ENCODE measurements at places on chromosomes 4 and X.

GRCh38 chrX:139766545-139766983 lies 58.6 kb upstream of the MCF2 start:
- DNase-seq = peak; percentile 61

GRCh38 chr4:25839233-25839632 lies 23.6 kb downstream of the SEL1L3 start:
- no peak for DNase-seq

- DNase-seq = no peak
Measured at GRCh38 chr4:79662651-79663050, 254.6 kb upstream of the GK2 start.

GRCh38 chr4:3288571-3289094 lies 4.2 kb upstream of the RGS12 start:
- DNase-seq = no peak

- DNase-seq = no peak
Measured at GRCh38 chr4:85569730-85570299, 94.9 kb downstream of the ARHGAP24 start.

- no peak for DNase-seq
Measured at GRCh38 chr4:162981823-162982222, 184.9 kb downstream of the NAF1 start.

- DNase-seq = no peak
Measured at GRCh38 chr4:151798678-151799416, 38.0 kb upstream of the GATB start.

DNA sequence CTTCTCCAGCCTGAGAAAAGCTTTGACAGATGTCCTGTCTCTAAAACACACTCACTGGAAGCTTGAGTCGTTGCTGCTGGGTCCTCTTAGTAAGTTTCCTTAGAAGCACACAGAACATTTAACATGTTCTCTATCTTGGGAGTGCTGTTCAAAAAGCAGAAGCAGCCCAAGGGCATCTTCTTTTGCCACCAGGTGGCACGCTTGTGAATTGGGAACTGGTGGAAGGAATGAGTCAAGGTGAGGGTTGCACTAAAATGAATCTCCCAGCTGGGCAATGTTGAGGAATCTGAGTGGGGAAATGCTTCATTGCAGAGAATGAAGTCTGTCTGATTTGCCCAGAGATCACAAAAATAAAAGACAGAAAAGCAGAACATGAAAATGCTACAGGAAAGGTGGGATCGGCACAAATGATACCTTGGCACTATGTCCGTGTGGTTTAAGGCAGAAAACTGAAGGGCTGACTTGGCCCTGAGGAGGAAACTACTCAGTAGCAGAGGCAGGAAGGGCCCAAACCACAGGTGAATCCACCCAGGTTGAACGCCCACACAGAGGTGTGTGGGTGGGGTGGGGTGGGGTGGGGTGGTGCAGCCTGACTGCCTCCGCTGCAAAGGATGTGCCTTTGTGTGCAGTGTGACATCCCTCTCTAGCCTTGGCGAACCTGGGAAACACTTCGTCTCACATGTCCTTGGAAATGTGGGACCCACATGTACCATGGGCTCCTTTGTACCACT lies 26.0 kb downstream of the KIT start:
- no peak for DNase-seq

DNA sequence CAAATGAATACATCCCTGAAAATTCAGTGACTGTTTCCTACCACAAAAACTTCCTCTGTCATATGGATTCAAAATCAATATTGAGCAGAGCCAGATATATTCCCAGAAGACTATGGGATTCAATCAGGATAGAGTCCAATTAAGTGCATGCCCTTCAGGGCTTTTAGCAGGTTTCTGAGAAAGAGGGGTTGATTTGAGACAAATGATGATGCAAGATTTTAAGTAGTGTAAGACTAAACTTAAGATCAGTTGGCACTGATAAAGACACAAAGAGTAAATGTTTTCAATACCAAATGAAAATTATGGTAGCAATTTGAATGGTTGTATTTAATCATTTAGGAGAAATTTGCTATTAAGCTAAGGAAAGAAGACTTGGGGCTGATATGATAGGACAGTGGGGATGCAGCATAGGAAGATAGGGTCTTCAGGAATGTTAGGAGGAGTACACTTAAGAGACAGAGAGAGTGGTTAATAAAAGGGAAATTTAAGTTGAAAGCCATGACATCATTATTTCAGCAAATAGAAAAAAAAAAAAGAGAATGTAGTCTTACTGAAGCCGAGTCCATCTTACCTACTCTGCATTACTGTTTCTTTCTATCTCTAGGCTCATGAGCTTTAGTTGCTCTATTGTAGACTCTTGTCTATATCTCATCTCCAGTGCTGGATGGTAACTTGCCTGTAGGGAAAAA lies 32.0 kb upstream of the XK start:
- DNase-seq = no peak

DNA sequence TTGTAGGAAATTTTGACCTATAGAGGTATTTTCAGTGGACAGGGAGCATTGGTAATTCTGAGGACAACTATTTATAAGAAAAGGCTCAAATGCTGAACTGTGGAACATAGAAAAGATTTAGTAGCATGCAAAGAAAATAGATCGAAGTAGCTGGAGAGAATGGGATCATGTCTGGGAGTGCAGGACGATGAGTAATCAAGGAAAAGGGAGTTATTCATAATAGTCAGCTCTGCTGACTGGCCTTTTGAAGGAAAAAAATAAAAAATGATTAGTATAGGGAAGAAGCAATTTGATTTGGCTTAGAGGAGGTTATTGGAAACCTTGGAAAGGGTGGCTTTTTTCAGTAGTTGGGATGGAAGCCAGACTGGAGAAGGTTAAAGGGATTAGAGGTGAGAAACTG lies 22.9 kb upstream of the ANK2 start:
- DNase-seq = no peak

- no peak for DNase-seq
Measured at GRCh38 chr4:117987464-117987863, 46.8 kb upstream of the NDST3 start.

GRCh38 chr4:148883435-148883834 lies 441.2 kb upstream of the NR3C2 start:
- DNase-seq = no peak

- DNase-seq = no peak
Measured at GRCh38 chr4:72432282-72432681, 136.7 kb downstream of the ADAMTS3 start.

DNA sequence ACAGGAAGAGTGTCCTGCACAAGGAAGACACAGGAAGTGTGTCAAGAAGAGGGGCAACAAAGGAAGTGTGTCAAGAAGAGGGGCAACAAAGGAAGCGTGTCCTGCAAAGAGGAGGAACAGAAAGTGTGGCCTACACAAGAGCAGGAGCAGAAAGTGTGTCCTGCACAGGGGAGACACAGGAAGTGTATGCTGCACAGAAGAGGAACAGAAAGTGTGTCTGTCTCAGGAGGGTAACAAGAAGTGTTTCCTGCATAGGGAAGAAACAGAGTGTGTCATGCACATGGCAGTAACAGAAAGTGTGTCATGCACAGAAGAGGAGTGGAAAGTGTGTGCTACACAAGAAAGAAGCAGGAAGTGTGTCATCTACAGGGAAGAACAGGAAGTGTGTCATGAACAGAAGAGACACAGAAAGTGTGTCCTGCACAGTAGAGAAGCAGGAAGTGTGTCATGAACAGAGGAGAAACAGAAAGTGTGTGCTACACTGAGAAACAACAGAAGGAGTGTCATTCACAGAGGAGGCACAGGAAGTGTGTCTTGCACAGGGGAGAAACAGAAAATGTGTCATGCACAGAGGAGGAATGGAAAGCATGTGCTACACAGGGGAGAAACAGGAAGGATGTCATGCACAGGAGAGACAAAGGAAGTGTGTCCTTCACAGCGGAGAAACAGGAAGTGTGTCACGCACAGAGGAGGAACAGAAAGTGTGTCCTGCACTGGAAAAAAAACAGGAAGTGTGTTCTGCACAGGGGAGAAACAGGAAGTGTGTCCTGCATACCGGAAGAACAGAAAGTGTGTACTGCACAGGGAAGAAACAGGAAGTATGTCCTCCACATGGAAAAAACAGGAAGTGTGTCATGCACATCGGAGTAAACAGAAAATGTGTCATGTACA lies 526.4 kb upstream of the PRKX start:
- no peak for DNase-seq

DNA sequence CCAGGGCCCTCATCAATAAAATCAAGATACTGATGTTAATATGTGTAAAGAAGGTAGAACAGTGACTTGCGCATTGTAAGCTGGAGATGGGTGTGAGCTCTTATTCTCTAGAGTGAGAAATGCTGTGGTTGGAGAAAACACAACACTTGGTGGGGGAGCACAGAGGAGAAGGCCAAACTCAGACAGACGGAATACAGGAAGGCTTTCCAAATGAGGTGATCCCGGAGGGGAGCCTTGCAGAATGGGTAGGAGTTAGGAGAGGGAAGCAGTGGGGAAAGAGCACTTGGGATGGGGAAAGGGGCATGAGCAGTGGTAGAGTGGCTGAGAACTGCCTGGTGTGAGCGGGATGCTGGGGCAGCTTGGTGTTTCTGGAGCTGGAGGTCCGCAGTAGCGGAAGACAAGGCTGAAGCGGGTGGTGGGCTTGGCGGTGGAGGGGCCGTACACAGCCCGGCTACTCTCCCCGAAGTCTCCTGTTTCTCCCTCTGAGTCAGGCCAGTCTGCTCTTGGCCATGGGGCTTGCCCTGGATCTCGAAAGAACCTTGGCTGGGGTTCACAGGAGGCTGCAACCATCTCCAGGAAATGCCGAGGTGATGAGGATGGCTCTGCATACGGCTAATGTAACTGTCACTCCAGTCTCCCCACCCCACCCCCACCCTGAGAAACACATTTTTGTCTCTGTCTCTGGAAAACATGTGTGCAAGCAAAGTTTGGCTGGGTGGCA lies 11.3 kb upstream of the PLAC1 start:
- DNase-seq = no peak

GRCh38 chrX:153953892-153954557 lies 9.6 kb upstream of the RENBP start:
- no peak for DNase-seq

GRCh38 chrX:41634284-41634683 lies 54.5 kb upstream of the GPR34 start:
- DNase-seq = no peak

GRCh38 chr4:26050671-26051070 lies 136.7 kb downstream of the SMIM20 start:
- no peak for DNase-seq

GRCh38 chr4:89109841-89110540 lies 1.3 kb upstream of the TIGD2 start:
- no peak for DNase-seq

- no peak for DNase-seq
Measured at GRCh38 chr4:7564242-7564641, 129.5 kb upstream of the PSAPL1 start.

GRCh38 chrX:111444881-111445280 lies 32.9 kb upstream of the DCX start:
- DNase-seq = no peak

DNA sequence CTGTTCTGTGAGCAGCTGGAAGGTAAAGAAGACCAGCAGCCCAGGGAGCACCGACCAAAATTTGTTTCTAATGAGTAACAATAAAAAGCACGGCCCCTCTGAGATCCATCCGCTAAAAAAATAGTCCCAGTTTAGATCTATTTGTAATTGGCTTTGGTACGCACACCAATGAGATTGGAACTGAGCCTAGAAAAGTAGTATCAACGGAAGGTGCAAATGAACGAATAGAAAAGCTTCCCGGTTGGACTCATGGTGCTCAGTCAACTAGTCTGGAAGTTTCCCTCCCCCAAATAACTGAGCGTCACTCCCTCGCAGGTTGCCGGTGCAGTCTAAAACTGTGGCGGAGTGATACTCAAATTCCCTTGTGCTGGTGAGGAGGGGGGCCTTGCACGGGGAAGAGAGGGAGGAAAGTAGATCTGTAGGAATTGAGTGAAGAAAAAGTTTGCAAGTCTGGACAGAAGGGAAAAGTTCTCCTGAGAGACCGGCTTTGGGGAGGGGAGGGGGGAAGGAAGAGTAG lies at the start of gene COL4A5:
COL4A5 (plus strand) TSS at position 413 of the 517 bp plus-strand sequence. CDS start 288 bp downstream, outside the sequence.
- no peak for DNase-seq

- no peak for DNase-seq
Measured at GRCh38 chr4:187415231-187415630, 580.3 kb upstream of the ZFP42 start.

DNA sequence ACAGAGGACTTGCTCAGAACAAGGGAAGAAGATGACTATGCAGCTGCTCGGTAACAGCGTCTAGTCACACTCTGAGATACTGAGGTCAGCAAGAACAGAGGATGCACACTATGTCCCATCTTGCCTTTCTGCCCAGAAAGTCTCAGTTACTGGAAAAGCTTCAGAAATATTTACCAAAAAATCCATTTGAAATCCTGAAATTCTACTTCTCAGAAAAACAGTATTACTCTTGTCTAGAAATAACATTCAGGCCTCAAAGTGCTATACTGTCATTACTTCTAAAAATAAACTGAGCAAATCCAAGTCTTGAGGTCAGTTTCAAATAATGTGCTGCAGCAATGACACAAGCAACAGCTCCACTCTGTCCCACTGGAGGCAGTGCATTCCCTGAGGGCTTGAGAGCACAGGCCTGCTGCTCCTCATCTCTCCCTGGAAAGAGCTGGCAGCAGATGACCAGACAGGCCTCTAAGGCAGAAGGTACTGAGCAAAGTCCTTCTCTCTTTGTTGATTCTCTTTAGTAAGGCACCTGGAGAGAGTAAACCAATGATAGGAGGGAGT lies 76.9 kb downstream of the CAMK2D start:
- DNase-seq = no peak

DNA sequence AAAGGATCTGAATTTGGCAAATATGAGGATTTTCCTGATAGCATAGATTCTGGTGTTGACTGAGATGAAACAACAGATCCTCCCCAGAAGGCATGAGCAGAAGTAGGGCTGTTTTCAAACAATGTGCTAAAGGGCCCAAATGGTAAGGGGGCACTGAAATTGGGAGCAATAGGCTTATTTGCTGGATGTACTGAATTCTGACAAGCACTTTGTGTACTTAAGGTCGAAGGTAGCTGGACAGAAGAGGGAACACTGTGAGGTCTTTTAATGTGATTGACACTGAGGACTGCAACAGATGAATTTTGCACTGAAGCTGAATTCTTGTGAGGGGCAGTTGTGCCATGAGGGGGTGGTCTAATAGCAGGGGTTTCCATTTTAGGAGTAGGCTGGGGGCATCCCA lies 21.2 kb upstream of the COX18 start:
- no peak for DNase-seq

GRCh38 chr4:628821-629635 lies 3.7 kb downstream of the PDE6B start:
- DNase-seq = no peak

DNA sequence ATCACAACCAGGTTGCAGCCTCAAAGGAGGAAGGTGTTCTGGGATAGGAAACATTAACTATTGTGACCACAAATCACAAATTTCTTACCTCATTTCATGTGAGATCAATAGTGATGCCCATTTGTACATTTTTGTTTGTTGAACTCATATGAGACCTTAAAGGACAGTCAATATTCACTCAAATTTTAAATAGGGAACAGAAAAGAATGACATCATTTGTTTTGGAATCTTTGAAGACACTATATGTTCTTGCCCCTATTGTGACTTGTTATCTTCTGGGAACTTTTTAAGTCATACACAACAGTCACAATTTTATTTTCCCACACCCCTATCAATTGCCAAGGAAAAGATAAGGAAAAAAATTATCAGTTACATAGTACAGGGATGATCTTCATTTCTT lies 346.5 kb downstream of the ARAP2 start:
- DNase-seq = no peak

- no peak for DNase-seq
Measured at GRCh38 chr4:158170691-158171561, 1.9 kb downstream of the GASK1B start.
